ENCODE measurements at places on chromosomes 11 and 22.

GRCh38 chr22:22737590-22737989 lies 93.2 kb downstream of the GGTLC2 start:
- DNase-seq: no peak

GRCh38 chr22:46300491-46300890 lies 3.8 kb downstream of the GTSE1 start:
- DNase-seq: no peak

DNA sequence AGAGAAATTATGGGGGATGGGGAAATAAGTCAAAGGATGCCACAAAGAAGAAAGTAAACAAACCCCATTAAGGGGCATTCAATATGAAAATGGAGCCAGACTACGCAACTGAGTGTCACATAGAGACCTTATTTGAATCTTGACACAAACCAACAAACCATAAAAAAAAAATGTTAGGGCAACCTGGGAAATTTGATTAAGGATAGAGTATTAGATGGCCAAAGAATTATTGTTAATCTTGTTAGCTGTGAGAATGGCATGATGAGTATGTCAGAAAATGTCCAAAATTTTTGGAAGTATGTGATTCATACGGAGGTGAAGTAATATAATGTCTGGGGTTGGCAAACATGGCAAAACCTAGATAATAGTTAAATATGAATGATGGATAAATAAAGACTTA lies 322.1 kb upstream of the MPPED2 start:
- DNase-seq: no peak

DNA sequence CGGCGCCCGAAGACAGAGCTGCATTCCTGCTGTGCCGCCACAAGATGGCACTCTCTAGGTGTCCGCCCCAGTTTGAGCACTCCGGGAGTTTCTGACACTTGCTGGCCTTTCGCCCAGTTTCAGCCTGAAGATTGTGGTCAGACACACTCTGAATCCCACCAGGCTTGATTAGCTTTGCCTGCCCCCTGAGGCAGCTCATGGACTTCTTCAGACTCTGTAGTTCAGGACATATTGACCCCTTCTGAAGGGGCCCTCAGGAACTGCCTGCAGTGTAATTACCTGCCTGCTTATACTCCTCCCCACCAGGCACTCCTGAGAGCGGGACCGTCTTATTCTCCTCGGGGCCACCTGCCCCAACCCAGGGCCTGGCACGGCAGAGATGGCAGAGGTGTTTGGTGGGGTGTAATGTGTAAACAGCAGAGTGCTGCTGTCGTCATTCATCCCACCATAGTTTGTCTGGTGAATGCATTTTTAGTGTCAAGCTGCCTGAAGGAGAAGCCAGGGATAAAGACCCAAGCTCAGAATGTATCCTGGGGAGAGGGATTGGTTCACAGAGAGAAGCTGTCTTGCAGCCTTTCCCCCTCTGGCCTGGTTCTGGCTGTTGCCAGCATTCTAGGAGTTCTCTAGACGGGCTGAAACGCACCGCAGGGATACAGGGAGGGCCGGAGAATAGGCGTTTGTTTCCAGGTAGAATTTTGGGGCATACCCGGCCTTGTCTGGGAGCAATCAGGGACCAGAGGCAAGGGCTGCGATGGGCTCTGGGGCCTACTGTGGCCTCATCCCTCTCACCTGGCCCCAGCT lies 46.4 kb downstream of the EIF3F start:
- DNase-seq: no peak

DNA sequence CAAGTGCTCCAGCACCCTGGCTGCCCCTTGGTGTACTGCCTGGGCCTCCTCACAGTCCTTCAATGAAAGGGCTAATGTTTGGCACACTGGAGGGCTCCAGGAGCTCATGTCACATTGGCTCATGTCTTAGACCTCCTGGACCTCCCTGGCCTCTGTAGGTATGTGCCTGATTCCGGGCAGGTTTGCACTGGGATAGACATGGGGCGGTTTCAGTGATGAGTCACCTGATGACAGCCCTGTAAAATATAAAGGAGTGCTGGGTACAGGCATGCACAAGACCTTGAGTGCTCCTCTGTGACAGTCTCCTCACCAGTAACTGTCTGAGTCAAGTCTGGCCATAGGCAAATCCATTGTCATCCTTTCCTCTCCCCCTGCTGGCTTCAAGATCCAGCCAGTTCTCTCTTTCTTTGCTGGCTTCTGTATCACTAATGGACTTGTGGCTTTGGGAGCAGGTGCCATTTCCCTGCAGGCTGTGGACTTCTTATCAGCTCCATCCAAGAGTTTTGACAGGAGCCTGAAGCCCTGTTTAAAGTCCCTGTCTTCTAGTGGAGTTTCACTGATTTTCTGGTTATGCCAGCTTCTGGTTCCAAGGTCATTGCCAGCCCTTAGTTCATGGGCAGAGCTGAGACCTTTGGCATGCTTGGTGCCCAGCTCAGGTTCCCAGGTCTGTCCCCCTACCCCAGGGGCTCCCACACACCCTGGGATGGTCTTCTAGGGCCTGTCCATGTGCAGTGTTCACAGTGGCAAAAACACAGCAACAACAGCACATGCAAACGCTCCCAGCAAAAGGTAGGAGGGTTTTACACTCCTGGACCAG lies 22.7 kb upstream of the P2RY2 start:
- no peak for DNase-seq

DNA sequence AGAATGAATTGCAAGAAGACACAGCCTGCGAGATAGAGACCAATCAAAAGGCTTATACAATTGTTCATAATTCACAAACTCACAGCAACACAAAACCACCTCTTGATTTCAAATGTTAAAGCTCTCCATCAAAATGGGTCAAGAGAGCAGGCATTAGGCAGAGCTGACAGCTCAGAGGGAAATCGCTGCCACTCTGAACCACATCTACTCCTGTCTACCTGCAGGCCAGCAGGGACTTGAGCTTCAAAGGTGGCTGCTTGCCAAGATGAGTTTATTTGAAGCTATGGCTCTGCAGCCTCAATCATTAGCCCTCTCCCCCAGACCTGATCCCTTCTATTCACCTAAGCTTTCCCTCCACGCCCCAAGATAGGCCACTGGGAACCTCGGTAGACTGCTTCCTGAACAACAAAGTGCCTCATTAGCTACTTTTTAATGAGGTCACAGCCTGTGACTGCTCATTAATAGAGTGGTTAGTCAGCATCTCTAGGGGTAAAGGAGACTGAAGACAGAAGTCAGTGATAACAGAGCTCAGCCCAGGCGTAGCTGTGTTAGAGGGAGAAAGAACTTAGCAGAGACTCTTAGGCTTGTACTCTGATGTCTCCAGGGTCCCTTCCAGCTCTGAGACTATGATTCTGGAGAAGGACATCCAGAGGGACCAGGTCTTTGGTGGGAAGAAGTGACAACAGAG lies 21.2 kb upstream of the OR10A5 start:
- DNase-seq: no peak

DNA sequence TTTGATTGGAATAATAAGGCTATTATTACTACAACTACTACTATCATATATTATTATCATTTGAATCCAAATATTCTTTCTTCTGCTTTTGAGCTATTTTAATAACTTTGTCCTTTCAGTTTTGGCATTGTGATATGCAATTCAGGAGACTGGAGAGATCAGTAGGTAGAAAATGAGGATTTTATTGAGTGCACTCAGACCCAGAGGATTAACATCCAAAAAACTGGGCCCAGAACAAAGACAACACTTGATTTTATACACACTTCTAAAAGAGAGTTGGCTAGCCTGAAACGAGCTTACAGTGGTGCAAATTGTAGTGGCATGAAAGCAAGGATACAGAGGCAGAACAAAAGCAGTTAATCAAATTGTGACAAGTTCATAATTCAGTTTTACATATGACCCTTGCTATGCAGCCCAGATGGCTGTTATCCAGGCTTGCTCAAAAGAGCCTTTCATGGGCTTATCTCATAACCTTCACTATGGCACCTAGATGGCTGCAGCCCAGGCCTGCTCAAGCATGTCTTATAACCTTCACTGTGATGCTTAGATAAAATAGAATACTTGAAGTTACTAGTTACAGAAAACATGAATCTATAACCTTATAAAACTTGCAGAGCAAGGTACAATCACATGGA lies 796.3 kb upstream of the RAG2 start:
- no peak for DNase-seq

- DNase-seq: no peak
Observed at GRCh38 chr11:11394241-11394640, 41.2 kb upstream of the CSNK2A3 start.

Data from natural killer cell treated with Interleukin-12 subunit alpha and Interleukin-12 subunit beta and Interleukin-15 and Interleukin-18, amount 100 ng/mL, for 72 hours (primary cell).